ENCODE measurements at places on chromosomes 13 and 19.

- no peak for DNase-seq
Measured at GRCh38 chr19:16217716-16218451, 20.2 kb downstream of the AP1M1 start.

DNA sequence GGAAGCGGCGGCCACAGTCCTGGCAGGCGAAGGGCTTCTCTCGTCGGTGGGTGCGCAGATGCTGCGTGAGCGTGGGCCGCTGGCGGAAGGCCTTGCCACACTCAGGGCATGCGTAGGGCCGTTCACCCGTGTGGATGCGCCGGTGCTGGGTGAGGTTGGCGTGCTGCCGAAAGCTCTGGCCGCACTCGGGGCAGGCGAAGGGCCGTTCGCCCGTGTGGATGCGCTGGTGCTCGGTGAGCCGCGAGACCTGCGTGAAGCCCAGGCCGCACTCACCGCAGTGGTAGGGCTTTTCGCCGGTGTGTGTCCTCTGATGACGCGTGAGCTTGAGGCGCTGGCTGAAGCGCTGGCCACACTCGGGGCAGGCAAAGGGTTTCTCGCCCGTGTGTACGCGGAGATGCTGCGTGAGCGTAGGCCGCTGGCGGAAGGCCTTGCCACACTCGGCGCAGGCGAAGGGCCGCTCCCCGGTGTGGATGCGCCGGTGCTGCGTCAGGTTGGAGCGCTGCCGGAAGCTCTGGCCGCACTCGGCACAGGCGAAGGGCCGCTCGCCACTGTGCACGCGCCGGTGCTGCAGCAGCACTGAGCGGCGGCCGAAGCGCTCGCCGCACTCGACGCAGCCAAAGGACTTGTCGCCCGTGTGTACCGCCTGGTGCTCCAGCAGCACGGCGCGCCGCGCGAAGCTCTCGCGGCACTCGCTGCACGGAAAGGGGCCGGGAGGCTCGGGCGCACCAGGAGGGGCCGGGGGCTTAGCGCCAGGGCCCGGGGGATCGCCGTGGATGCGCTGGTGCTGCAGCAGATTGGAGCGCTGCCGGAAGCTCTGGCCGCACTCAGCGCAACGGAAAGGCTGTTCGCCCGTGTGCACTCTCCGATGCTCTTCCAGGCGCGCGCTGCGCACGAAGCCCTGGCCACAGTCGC lies 4.0 kb upstream of the UBE2M start:
- DNase-seq: no peak

GRCh38 chr19:6478815-6479214 lies 2.8 kb downstream of the DENND1C start:
- no peak for DNase-seq

DNA sequence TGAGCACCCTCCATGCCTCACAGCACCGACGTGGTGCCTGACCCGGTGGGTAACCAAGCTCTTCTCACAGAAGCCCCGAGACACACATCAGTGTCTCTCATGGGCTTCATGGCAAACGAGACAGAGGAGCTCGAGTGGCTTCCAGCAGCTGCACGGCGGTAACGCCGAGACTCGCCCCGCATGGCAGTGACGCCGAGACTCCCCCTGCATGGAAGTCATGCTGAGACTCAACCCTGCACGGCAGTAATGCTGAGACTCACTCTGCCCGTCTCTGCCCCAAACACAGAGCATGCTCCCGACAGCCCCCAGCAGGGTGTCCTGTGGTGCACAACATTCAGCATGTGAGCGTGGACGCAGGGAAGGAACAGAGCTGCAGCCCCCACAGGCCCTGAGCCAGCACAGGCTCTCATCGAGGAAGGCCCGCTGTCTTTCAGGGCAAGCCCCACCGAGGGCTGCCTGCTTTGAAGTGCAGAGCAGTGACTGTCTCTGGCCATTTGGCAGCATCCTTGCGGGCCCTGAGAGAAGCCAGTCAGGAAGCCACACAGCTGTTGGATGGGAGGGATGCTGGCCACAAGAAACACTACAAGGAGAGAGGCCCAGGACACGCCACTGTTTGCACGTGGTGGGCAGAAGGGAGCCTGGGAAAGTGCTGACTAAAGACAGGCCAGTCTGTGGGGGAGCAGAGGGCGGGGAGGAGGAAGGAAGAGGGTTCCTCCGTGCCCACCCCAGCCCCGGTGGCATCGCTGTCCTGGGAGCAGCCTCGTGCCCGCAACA lies 9.5 kb downstream of the GAS6 start:
- no peak for DNase-seq

GRCh38 chr19:31818798-31819105 lies 469.5 kb upstream of the TSHZ3 start:
- DNase-seq: no peak

GRCh38 chr13:62919491-62919890 lies 1503.8 kb upstream of the PCDH20 start:
- DNase-seq: no peak

- DNase-seq: no peak
Measured at GRCh38 chr19:39497996-39498797, 550 bp upstream of the DLL3 start.

All from stimulated activated CD4-positive, alpha-beta T cell treated with anti-CD3 and anti-CD28 coated beads, Interleukin-1b, Interleukin-23, amount 100 ng/mL, for 1 hour (primary cell).